ENCODE measurements at places on chromosomes 5 and 9.

DNA sequence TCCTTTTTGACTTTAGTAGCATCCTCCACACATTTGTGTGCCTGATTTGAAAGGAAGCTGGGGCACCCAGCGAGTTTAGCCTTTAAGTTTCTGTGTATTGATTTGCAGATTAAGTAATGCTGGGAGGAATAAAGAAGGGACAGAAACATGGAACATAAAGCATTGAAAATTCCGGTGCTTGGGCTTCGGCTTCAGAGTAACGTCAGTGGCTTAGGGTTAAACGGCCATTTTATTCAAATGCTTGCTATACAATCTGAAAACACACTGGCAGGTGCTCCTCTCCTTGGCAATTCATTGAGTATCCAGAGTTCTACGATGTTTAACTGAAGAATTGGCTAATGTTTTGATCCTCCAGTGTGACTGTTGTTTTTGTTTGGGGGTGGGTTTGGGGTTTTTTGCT, 58.0 kb upstream of the FSD1L start:
- DNase-seq: no peak

DNA sequence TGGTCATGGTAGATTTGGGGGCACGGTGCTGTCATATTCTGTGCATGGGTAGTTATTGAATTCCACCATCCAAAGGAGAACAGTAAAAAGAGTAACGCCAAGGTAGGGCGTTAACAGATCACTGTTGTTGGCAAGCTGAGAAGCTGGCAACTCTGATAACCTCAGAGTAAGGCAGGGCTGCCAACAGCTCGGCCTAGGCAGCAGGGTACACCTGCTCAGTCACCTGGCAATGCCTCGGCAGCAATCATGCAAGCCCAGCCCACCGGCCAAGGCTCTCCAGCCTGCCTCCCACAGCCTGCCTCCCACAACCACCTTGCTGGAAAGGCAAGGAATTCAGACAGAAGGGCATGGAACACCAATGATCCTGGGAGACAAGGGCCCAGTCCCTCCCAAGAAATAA, 63.9 kb downstream of the KLHL3 start:
- DNase-seq: no peak

- no peak for DNase-seq
Observed at GRCh38 chr5:124584991-124585715, 161.3 kb downstream of the ZNF608 start.

- DNase-seq: no peak
Observed at GRCh38 chr9:8349901-8350300, 550.3 kb upstream of the DMAC1 start.

GRCh38 chr5:54045077-54045792, 265.1 kb downstream of the ARL15 start:
- DNase-seq: no peak

- no peak for DNase-seq
Observed at GRCh38 chr5:107282061-107282460, 388.7 kb downstream of the EFNA5 start.

- no peak for DNase-seq
Observed at GRCh38 chr5:135037519-135038204, 3.6 kb upstream of the PITX1 start.

DNA sequence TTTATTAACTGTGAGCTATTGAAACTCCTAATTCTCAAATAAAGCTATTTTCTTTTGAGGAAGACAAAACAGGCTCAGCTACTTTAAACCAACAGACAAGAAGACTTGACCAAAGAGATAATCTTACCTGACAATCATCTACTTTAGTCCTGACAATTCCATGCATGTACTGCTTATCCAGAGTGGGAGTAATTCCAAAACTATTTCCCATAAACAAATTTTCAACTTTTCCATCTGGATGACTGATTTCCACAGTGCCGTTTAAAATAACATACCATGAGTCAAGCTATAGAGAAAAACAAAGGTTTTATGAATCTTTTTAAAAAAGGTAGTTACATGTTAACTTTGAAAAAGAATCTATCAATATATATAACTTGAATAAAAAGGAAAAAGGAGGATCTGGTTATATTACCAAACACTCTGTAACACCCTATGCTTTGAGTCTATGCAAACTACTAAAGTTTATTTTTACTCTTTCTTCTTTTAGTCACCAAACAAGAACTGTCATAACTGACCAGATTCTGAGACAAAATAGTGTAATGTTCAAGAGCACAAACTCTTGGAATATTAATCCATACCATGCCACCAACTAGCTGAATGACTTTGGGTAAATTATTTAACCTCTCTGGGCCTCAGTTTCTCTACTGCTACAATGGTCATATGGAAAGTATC, 129.7 kb downstream of the RAPGEF6 start:
- DNase-seq: no peak

- no peak for DNase-seq
Observed at GRCh38 chr9:109062543-109062942, 49.2 kb upstream of the CTNNAL1 start.

DNA sequence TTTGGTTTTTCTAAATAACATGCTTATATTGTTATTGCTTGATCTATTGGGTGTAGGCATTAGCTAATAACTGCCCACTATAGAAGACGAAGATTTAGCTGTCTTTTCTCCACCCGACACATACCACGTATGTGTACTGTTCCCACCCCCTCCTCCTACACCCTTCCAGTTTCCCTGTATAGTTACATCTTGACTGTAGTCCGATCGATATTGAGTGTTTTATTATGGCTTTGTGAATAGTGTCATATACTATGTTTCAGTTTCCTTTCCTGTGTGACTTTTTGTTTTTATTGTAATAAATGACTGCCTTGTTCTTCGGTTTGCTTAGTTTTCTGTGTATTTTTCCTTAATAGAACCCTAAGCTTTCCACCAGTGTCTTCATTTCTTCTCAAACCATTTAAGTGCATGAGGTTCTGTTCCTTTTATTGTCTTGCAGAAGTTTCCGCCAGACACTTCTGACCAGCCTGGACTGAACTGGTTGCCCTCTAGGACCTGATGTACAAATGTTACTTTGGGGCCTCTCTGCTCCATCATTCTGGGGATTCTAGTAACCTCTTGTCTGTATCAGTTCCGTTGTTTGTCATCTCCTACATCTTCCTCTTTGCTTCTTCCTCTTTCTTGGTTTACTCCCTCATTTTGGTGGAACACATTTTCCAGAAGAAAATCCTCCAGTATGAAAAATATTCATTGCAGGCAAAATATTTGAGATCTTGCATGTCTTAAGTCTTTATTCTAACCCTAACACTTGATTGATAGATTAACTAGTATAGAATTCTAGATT, 61.8 kb downstream of the PRKACG start:
- DNase-seq: no peak

- DNase-seq: no peak
Observed at GRCh38 chr9:4222357-4222756, 77.5 kb downstream of the GLIS3 start.

- DNase-seq: no peak
Observed at GRCh38 chr9:8717146-8717545, 917.6 kb upstream of the DMAC1 start.

- no peak for DNase-seq
Observed at GRCh38 chr5:154837009-154837901, 13.1 kb downstream of the FAXDC2 start.

DNA sequence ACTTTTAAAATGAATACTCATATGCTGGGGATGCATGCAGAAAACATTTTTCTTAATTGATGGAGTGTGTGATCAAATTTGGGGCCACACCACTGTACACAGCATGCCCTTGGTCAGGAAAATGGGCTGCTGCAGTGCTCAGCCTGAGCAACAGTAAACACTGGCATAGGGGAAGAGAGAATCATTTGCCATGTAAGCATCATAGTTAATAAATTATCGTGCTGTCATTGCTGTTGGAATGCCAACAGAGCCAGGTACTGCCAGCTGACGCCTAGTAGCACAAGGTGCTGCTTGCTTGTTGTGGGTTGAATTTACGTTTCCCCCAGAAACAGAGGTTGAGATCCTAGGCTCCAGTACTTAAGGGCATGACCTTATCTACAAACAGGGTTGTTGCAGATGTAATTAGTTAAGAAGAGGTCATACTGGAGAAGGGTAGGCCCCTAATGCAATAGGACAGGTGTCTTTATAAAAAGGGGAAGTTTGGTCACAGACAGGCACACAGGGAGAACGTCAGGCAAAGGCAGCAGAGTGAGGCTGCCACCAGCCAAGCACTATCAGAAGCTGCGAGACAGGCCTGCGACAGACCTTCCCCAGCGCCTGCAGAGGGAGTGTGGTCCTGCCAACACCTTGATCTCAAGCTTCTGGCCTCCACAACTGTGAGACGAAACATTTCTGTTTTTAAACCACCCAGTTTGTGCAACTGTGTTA, 25.3 kb downstream of the DAP start:
- no peak for DNase-seq

DNA sequence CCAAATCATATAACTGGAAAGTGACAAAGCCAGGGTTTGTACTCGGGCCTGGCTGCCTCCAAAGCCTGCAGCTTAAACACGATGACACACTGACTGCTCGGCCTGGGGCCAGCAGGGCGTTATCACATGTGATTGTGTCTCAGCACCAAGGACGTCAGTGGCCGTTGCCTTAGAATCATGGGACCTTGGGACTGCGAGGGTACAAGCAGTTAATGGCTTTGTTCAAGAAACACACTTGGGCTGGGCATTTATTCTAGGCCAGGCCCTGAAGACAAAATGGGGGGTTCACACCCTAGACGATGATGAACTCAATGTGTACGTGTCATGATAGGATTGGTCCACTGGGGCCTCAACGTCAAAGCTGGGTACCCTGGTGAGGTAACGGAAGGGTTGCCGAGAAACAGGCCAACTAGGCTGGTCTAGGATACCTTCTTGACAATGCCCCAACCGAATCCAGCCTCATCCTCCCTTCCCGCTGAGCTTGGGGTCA, 13.0 kb downstream of the SH3PXD2B start:
- no peak for DNase-seq

GRCh38 chr5:156376751-156377150, 49.8 kb downstream of the SGCD start:
- no peak for DNase-seq

- no peak for DNase-seq
Observed at GRCh38 chr5:149682532-149683075, 47.5 kb upstream of the PPARGC1B start.

- no peak for DNase-seq
Observed at GRCh38 chr9:36815023-36815422, 219.0 kb downstream of the PAX5 start.

- DNase-seq: no peak
Observed at GRCh38 chr9:127796225-127796813, 6.4 kb upstream of the FPGS start.

DNA sequence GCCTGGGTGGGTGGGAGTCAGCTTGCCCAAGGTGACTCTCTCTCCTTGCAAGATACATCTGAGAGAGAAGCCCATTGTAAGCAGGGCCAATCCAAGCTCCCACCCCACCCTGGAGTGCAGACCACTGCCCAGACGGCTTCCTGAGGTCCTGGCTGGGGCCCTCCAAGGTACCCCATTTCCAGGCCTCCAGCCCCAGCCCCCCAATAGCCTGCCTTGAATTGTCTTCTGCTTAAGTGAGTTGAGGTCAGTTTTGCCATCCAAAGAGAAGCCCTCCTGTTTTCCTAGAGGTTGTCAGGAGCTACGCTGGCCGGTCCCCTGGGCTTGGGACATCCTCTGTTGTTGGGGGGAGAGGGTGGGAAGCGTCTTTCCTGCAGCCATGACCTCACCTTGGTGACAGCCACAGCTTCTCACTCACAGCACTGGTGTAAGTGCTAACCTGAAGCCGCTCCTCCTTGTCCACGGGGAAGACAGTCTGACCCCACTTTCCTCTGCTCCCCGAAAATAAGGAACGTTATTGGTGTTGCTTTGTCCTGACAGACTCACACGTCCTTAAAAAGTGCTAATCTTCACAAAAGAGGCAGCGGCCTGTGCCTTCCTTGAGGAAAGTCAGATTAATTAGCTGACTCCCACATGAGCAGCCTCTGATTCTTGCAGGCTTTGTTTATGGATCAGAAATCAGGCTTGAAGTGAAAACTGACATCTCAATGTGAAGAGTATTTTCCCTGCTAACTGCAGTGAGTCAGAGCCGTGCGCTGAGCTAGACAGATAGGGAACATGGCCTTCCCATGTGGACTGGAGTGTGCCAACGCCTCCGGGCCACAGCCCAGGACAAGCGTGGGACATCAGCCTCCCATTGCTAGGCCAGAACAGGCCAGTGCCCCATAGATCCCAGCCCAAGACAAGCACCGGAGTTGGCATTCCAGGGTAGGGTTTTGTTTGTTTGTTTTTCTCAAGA, 52.3 kb downstream of the ADAMTS2 start:
- DNase-seq: no peak

DNA sequence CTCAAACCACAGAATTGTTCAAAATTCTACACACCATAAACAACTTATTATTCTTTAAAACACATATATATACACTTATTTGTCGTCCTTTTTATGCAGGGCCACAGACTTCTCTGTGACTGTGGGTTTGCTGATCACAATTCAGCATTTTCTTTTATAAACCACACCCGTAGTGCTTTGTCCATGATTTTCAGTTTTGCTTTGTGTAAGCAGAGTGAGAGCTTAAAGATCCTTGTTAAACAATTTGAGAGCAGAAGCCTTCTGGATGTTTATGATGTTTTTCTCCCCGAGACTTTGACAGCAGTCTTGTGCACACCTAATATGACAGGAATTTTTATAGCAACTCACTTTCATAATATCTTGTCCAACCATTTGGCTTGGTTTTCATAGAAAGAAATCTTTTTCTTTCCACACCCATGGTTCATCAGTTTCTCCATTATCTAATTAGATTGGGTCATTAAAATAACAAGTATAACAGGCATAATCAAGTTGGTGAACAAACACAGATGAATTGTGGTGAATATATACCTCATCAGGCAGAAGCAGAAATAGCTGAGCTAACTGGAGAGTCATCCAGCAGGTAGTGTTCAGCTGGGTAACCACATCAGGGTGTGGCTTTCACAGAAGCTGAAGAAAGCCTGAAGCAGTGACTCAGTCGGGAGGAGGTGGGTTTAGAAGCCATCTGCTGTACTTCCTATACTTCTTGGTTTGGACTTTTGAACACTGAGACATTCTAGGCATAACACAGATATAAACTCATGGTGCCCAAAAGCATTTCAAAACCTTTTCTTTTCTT, 232.8 kb downstream of the DOCK8 start:
- peak; percentile 54 for DNase-seq

- DNase-seq: no peak
Observed at GRCh38 chr5:138951091-138951985, 76.2 kb upstream of the LRRTM2 start.

- DNase-seq: no peak
Observed at GRCh38 chr5:80134876-80135275, 99.7 kb downstream of the THBS4 start.

DNA sequence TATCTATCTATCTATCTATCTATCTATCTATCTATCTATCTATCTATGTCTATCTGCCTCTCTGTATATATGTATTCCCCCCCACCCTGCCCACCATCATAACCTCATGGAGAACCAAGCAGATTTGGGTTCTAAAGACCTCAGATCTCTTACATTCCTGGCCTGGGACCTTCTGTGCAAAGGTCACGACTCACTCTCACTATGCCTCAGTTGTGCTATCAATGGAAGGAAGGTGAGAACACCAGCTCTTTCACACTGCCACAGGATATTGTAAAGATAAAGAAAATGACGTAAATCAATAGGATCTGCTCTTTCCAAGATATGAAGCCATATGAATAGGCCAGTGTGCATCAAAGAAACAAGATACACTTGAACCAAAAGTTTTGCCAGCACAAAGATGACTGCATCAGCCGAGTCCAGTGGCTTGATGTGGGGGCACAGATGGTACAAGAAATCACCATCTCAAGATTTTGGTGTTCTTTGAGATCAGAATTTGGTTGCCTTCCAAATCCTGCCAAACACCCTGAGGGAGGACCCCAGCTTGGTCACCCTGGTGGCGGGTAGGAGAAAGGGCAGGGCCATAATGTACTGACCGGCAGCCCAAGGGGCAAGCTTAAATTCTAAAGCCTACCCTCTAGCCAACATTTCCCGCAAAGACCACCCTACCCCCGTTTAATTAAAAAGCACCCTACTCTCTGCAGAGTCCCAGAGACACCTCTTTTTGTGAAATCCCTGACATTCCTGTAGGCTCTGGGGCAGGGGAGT, 8.4 kb upstream of the FGF1 start:
- DNase-seq: no peak
